CD4-positive, alpha-beta memory T cell (primary cell): ENCODE measurements at places on chromosomes 11 and 22. TPM values are rescaled to one million over a fixed set of nuclear protein-coding genes. Genes with fewer than 3 reads are reported as not detected.

Gene SLC25A45
- 17.0 TPM for total RNA-seq

Gene KDM4E
- not detected for total RNA-seq

Gene KRTAP5-1
- total RNA-seq, result not detected

Gene CNGA4
- total RNA-seq, result 0.61 TPM

DNA sequence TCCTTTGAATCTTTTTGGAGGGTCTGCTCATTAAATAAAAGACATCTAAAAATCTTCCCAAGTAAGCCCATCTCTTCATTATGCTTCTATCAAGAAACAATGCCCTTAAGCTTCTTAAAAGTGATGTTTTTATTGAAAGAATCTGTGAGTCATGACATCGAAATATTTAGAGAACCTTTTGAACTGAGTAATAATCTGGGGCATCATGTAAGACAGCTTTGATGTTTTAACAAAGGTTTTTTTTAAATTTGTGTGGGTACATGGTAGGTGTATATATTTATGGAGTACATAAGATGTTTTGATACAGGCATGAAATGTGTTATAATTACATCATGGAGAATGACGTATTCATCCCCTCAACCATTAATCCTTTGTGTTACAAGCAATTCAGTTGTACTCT is 46.8 kb downstream of the PLAAT5 start:
- no peak overlapping the region for H3K4me3 ChIP-seq
- no peaks in the 10 kb centered on the region for H3K36me3 ChIP-seq
- no peaks in the 10 kb centered on the region for H3K27me3 ChIP-seq
- H3K27ac ChIP-seq, result no peak overlapping the region
- H3K4me1 ChIP-seq, result no peaks in the 10 kb centered on the region

DNA sequence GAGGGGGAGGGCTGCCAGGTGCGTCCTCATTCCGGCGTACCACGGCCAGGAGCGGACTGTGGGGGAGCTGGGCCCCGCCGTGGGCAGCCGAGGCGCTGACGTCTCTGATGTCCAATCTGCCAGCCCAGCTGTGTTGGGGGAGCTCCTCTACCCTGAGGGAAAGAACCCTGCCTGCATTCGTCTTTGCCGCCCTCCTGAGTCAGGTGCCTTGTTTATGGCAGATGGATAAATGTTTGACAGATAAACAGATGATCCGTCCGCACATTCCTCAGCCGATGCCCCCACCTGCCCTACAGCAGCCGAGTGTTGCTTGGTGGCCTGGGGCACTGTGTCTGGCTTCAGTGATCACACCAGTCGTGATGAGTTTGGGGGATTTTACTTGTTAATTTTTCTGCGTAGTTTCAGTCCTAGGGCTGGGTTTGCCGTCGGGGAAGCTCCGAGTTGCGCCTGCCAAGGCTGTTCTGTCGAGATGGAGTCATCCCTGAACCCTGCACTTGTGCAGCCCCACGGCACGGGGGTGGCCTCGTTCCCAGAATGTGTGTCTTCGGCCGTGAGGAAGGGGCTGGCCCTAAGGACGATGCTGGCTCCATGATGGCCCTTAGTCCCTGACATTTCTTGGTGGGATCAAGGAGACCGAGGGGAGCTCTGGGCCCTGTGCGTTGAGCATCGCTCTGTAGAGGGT is 1083.9 kb downstream of the BRD1 start:
- H3K4me3 ChIP-seq, result no peak overlapping the region
- no peaks in the 10 kb centered on the region for H3K36me3 ChIP-seq
- DNase-seq, result no peak
- no peak overlapping the region for H3K27ac ChIP-seq
- H3K27me3 ChIP-seq, result no peaks in the 10 kb centered on the region

- H3K36me3 ChIP-seq, result no peaks in the 10 kb centered on the region
- no peaks in the 10 kb centered on the region for H3K4me1 ChIP-seq
- H3K27ac ChIP-seq, result no peak overlapping the region
These were observed 43.0 kb upstream of the LRRC32 start for GRCh38 chr11:76713499-76713898.

DNA sequence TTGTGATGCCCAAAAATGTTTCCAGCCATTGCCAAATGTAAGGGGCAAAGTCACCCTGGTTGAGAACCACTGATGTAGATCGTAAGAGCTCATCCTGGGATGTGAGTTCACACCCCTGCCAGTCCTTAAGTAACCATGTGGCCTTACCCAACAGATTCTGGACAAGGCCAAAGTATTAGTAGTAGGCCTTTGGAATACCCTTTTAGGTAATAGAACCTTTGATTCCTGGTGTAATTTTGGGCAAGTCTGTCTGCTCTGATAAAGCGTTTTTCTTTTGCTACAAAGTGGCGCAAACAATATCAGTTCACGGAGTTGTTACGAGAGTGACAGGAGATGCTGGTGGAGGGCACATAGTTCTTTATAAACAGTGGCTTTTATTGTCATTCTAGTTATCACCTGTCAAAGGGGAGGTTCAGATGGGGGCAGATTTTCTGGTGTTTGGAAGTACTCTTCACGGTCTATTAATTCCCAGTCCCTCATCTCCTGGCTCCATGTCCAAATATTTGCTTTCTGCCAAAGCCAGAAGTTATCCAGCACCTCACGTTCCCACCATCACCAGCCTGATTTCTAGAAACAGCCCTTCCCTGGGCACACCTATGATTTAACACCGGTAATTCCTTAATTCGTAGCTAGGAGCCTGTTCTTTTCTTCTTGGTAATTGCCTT is 73.8 kb upstream of the CRYBB3 start:
- H3K27ac ChIP-seq, result no peak overlapping the region
- H3K4me3 ChIP-seq, result no peak overlapping the region
- DNase-seq, result no peak
- no peaks in the 10 kb centered on the region for H3K4me1 ChIP-seq

GRCh38 chr22:34072585-34072984 is 152.3 kb upstream of the LARGE1 start:
- H3K4me1 ChIP-seq, result no peaks in the 10 kb centered on the region
- H3K27me3 ChIP-seq, result no peaks in the 10 kb centered on the region
- no peaks in the 10 kb centered on the region for H3K36me3 ChIP-seq
- H3K4me3 ChIP-seq, result no peak overlapping the region
- no peak overlapping the region for H3K27ac ChIP-seq
- no peak for DNase-seq
